RWPE1 (cell line): ENCODE measurements at places on chromosomes 1 and 21.
A peak's percentile ranks its signal among the peaks of the same experiment; 100 is the strongest.

DNA sequence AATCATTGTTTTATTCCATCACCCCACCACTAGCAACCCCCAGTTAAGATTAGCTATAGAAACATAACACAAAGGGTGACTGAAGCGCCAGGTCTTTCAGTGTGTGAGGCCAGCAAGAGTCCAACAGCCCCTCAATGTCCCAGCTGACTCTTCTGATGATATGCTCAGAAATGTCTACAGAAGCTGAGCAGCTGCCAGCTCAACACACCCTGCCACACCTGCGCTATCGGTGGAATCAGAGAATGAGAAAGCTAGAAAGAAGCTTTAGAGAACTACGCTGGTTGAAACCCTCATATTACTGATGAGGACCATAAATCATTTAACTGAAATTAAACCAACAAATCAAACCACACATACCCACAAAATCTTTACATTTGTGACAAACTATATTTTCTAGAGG, 116.2 kb downstream of the SLC45A1 start:
- no peak for DNase-seq

DNA sequence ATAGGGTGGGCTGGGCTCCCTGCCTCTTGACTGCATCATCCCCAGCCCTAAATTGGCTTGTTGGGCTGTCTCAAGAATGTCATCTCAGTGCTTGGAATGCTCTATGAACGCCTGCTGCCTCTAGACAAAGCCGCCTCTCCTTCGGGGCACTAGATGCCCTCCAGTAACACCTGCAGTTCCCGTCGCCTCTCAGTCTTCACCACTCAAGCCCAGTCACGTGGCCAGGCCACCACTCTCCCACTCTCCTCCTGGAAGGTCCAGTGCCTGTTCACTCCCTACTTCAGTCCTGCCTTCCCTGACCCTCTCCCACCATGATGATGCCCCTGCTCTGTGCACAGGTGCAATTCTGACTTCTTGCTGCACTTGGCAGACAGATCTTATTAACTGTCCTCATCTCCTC, 7.0 kb downstream of the TAS1R2 start:
- DNase-seq, result no peak

- DNase-seq, result no peak
Measured at GRCh38 chr21:44686000-44686781, 4.2 kb upstream of the KRTAP12-1 start.

DNA sequence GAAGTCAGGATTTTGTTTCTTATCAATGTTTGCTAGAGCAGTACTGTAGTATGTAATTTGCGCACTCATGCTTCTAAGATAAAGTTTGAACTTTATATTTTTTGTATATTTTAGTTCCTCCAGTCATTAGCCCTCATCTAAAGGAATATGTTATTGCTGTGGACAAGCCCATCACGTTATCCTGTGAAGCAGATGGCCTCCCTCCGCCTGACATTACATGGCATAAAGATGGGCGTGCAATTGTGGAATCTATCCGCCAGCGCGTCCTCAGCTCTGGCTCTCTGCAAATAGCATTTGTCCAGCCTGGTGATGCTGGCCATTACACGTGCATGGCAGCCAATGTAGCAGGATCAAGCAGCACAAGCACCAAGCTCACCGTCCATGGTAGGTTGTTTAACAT, 252.2 kb downstream of the TPR start:
- no peak for DNase-seq

DNA sequence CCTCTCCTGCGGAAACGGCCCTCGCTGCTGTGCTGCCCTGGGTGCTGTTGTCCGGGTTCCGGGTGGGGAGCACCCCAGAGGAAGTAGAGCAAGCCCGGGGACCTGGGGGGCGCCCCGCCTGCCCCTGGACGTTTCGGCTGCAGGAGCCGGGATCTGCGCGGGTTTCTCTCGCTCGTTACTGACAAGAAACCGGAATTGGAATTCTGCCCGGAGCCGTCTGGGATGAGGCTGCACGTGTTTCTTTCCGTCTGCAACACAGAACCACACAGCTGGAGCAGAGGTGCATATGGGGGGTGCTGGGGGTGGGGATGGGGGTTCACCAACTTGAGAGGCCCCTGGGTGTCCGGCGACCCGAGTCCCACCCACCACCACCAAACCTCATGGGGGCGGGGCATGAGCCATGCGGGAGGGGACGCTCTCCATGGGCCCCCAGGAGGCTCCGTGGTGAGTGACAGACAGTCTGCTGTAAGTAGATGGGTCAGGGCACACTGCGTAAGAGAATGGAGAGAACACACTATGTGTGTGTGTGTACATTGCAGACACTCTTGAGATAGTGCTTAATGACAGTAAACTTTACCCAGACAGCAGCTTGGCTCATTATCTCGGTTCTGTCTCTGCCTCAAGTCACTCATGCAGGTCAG, 261.4 kb upstream of the C1orf174 start:
- DNase-seq, result no peak

DNA sequence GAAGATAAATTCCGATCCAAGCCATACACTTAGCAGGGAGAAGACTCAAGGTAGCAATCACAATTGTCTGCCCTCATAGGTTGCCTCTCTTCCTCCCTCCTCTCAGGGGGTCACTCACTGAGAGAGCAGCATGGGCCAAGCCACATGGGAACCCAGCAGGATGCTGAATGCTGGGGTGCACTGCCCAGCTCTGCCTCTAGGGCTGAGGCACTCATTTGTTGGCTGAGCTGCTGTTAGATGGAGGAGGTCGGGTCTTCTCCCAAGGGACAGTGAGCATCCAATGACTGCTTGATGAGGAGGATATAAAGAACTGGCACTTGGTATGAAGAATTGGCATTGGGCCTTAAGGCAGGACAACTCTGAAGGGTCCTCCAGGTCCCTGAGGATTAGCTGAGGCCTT, 418.8 kb downstream of the SIPA1L2 start:
- DNase-seq, result no peak

DNA sequence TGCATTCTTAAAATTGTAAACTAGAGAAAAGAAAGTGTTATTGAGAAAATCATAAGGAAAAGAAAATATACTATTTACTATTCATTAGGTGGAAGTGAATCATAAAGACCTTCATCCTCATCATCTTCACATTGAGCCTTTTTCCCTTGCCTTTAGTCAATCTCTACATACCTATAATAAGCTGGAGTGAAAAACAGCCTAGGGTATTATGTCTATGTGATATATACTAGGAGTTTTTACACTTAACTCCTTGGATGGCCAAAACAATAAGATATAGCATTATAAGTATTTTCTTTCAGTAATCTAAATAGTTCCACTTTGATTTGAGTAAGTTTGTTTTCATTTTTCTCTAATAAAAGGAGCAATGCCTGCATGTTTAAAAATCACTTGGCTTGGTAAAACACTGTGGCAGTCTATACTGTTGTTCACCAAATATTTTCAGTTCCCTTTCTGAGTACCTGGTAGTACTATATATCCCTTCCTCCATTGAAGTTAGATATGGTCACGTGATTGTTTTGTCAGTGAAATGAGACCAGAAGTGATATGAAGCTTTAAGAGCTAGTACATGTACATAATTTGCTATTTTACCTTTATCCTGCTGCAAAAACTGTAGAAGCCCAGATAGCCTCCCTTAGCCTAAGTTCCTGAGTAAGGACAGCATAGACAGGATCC, 78.3 kb downstream of the CLEC20A start:
- no peak for DNase-seq

DNA sequence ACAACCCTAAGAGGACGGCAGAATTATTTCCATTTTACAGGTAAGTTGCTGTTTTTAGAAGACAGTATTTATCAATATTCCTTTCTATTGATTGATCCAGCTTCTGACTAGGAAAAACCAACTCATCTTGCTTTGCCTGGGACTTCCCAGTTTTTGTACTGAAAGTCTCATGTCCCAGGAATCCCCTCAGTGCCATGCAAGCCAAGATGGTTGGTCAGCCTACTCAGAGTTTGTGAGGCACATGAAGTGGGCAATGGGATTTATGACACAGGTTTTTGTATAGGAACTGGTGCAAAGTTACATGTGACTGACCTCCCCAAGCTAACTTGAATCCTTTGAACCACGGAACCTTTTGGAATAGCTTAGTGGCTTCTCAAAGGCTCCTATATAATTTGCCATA, 45.5 kb downstream of the GNG12 start:
- no peak for DNase-seq

- DNase-seq, result no peak
Measured at GRCh38 chr1:34070201-34070836, 94.7 kb downstream of the CSMD2 start.

GRCh38 chr1:194341587-194341986, 1155.2 kb upstream of the B3GALT2 start:
- no peak for DNase-seq

DNA sequence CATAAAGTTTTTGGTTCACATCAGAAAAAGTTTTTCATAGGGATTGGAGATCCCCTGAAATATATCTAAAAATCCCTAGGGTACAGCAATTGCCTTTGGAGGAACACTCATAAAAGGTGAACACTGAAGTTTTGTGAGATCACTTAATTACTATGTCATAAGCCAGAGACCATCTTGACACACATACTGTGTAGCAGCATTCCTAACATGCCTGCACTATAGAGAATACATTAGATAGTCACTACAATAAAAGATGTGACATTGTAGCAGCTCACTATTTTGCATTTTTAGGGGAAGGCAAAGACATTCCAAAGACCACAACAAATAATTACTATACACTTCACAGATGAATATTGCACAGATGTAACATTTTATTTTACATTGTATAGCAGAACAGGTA, 779.9 kb downstream of the KCNT2 start:
- no peak for DNase-seq

GRCh38 chr1:47865881-47866535, 131.2 kb downstream of the TRABD2B start:
- DNase-seq, result no peak

- no peak for DNase-seq
Measured at GRCh38 chr1:167231873-167232450, 11.3 kb downstream of the POU2F1 start.

DNA sequence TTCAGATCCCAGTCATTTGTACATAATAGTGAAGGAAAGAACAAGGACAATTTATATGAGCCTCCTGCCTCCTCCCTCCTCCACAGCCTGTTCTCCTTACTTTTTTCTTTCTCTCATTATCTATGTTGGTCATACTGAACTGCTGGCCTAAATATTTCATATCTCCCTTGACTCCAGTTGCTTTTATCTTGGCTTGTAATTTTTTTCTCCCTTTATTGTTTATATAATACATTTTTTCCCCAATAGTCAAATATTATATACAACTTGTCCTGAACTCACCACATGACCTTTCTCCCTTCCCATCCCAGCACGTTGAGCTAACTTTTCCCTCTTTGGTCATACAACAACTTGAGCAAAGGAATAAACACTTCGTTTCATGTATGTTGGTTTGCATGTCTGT, 752.1 kb downstream of the LTN1 start:
- DNase-seq, result no peak

DNA sequence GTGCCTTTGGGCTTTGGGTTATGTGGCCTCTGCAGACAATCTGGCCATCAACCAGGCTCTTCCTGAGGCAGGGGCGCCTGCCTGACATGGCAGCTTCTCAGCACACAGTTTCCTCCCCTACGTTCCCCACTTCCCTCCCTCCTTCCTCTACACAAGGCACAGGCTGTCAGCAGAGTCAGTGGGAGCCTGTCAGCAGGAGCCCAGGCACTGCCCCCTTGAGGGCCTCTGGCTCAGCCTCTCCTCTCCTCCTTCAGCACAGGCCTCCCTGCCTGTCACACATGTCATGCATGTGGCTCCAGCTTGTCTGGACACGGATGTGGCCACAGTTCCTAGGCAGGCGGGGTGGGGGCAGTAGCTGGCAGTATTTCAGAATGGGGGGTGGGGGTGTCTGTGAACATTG, 52.2 kb upstream of the ARTN start:
- no peak for DNase-seq

DNA sequence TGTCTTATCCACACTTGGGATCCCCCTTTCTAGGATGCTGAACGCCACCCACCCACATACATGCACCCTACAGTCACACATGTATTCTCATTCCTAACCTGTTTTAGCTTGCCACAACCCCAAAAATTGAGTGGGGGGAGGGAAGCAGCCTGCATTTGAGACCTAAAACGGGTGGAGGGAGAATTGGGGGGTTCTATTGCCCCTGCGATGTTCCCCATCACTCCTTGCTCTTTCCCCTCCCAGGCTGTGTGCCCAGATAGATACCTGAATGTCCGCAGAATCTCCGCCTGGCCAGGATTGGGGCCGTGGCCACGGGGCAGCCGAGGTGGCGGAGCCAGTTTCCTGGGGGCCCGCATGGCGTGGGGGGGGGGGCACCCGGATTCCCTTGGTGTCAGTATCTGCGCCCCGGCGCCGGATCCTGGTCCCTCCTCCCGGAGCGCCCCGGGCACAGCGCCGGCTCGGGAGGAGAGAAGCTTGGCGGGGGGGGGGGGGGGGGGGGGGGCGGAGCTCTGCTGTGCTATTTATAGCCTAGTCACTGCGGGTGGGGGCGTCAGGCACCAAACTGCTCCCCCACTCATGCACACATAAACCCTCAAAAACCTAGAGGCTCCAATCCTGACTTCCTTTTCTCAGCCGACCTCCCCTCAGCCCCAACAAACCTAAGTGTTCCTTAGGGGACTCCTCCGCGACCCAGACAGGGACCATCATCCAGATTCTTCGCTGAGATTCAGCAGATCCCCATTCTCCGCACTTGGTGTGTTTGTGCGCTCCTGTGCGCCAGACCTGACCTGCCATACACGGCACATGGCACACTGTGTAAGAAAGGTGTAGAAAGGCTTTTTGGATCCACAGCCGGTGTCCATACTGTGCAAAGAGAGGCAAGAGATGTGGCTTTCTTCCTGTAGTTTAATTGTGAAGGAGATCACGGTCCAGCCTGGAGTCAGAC, 1.9 kb downstream of the ANKRD34A start:
- DNase-seq, result peak; percentile 52

GRCh38 chr1:56911098-56911938, 54.5 kb downstream of the C8B start:
- DNase-seq, result peak; percentile 29

DNA sequence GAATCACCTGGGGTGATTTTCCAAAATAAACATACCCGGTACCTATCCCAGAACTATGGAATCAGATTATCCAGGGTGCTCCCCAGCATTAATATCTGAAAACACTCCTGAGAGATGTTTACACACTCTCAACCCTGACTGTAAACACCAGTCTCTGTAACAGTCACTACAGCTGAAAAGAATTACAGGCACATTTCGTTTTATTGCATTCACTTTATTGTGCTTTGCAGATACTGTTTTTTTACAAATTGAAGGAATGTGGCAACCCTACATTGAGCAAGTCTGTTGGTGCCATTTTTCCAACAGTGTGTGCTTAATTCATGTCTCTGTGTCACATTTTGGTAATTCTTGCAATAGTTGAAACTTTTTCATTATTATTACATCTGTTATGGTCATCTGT, 31.8 kb downstream of the HSF2BP start:
- no peak for DNase-seq
